ENCODE measurements at places on chromosomes 5 and 9.

GRCh38 chr5:17436761-17437221 lies 61.2 kb upstream of the TAF11L2 start:
- DNase-seq, result no peak

DNA sequence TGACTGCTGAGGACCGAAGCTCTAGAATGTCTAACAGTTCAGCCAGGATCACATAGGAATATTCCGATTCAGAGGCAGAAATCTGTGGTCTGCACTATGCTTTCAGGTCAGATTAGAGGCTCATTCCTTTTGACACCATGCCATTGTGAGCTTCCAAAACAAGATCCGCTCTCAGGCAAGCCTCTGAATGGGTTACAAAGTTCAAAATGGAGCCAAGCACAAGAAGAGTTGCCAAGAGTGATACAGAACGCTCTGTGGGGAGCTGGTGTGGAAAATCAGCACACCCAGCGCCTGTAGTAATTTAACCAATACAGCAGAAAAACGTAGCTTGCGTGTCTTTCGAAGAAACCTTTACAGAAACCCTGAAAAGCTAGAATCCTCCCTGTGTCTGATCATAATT lies 33.3 kb upstream of the FAT2 start:
- DNase-seq, result no peak

DNA sequence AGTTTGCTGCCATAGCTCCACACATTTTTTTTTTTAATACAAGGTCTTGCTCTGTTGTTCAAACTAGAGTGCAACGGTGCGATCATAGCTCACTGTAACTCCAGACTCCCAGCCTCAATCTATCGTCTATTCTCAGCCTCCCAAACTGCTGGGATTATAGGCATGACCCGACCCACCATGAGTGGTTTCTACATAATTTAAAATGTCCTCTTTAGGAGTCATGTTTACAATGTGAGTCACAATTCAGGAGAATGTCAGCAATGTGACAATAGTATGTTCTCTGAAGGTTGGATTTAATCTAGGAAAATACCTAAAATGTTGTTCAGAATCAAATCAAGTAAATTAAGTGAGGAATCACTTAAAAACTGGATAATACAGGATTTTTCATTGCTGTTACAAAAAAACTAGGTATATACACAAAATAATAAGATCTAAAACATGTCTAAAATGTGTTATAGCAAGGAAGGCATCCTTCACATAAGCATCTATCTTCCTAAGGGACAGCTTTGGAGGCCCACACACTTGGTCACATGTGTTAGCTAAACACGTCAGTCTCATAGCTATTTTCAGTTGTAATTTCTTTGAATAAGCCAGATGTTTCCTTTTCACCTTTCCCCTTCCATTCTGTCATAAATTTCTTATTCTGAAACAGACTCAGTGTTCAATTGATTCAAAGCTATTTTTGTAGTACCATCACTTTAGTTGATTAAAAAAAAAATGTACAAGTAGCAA lies 30.0 kb upstream of the ELAVL2 start:
- no peak for DNase-seq

- peak; percentile 49 for DNase-seq
These were observed 234.2 kb upstream of the MEF2C start for GRCh38 chr5:89117124-89117644.

DNA sequence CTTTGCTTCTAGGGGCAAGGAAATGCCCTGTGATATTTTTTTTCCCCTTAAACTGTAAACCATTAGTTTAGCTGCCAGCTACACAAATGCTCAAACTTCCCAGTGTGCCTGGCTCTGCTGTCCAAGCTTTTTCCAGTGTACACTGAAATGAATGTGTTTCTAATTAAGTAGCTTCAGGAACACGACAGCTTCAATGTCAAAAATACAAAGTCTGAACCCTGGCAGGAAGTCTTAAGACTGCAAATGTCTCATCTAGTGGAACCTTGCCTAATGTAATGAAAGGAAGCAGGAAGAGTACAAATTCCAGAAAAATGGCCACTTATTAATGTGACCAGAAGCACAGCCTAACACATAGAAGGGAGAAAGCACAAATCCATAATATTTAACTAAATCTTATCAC lies 255.2 kb downstream of the CRB2 start:
- no peak for DNase-seq

DNA sequence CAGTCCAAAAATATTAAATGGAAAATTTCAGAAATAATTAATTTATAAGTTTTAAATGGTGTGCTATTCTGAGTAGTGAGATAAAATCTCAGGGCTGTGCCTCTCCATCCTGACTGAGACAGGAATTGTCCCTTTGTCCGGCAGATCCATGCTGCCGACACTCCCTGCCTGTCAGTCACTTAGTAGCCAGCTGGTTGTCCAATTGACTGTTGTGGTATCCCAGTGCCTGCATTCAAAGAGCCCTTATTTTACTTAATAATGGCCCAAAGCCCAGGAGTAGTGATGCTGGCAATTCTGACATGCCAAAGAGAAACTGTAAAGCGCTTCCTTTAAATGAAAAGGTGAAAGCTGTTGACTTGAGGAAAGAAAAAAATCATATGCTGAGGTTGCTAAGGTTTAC lies 157.5 kb downstream of the ENC1 start:
- DNase-seq, result no peak

DNA sequence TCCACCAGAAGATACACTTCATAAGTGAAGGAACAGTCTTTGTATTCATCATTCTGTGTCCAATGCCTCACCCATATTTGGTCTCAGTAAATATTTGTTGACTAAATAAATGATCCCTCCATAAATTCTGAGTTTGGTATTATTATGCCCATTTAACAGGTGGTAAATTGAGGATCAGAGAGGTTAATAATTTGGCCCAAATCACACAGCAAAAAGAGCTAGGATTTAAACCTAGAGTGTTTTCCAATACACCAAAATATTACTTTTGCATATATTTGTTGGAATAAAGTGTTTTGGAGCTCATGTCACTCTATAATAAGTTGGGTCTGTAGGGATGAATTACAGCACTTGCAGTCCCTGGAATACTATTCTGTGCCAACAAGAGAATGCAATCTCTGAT lies 470.3 kb downstream of the ARHGEF28 start:
- DNase-seq, result no peak

DNA sequence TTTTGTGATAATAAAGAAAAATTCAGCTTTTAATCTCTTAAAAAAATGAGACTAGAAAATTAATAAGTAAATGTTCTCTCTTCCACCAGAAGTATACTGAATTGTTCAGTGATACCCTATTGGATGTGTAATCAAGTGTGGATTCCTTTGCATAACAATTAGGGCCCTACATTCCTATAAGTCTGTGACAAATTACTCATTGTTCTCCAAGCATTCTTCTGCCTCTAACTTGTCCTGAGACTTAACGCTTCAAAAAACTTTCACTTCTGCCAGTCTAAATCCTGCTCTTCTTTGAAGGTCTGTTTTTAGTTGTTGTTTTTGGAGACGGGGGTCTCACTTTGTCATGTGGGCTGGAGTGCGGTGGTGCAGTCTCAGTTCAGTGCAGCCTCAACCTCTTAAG lies 9.2 kb upstream of the DDX46 start:
- no peak for DNase-seq

GRCh38 chr9:124449381-124450151 lies 685 bp upstream of the ADGRD2 start:
- no peak for DNase-seq

- no peak for DNase-seq
These were observed 128.8 kb upstream of the CACNA1B start for GRCh38 chr9:137748741-137749140.

- no peak for DNase-seq
These were observed 1.5 kb downstream of the FAM81B start for GRCh38 chr5:95392593-95393182.

GRCh38 chr5:14842117-14842516 lies 29.5 kb downstream of the ANKH start:
- DNase-seq, result no peak

- no peak for DNase-seq
These were observed 9.9 kb upstream of the SPIN1 start for GRCh38 chr9:88378317-88378716.

GRCh38 chr5:158923799-158924551 lies 175.7 kb downstream of the EBF1 start:
- no peak for DNase-seq

DNA sequence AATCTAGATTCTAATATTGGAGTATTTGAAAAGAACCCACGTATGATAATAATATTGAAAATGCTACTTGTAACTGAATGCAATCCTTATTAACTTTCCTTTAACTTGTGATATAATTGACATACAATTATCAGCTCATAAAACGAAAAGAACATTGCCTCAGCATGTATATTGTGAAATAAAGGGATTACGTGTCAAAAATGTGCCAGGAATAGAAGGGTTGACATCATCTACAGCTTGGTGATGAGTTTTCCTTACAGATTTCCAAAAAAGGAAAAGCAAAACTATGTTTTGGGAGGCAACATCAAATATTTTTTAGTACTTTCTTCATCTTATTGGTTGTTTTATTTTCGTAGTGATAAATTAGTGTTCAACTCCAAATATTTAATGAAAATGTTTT lies 266.0 kb upstream of the PTGER4 start:
- DNase-seq, result no peak

GRCh38 chr5:67455970-67456369 lies 259.4 kb upstream of the CD180 start:
- DNase-seq, result no peak

DNA sequence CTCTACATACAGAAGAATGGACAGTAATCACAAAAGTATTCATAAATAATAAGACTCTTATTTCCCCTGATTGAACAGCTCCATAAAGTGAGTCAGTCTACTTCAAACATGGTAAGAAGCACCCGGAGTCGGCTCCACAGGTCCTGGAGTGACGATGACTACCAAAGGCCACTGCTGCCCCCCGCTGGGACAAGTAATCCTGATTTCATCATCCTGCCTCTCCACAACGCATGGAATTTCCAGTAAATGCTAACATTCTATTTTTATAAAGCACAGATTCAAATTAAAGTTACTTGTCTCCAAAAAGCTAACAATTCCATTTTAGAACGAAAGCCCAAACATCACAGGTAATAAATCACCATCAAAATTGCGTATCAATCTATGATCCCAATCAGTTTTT lies 16.2 kb downstream of the ATPSCKMT start:
- DNase-seq, result no peak

GRCh38 chr5:52692606-52693005 lies 95.1 kb upstream of the ITGA1 start:
- no peak for DNase-seq

DNA sequence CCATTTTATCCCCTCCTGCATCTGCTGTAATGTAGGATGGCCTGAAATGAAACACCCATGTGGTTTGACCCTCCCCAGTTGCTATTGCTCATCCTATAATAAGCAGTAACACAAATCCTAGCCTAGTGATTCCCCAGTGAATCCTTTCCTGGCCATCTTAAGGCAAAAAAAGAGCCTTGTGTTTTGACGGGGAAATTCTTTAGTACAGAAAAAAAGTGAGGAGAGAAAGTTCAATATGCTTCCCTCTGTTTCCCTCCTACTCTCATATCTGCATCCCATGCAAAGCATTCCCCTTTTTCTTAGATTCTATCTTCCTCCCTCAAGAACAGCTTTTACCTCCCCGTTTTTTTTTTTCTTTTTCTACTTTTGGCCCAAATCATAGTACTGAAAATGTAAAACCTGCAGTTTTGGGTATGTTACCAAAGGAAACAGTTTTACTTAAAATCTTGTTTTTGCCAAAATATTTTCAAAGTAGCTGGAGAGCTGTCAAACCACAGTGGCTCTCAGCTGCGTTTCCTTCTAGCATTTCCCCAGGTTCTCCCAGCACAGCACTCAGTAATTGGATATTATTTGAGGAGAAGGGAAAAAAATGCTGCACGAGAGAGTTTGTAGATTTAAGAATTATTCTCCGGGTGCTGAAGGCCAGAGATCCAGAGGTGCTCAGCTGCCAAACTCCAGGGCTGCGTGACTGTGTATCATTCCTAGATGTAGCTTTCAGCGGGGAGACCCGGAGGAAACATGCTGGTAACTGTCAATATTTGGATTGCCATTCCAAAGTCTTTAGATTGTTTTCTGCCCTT lies 321.4 kb downstream of the NPR3 start:
- no peak for DNase-seq

DNA sequence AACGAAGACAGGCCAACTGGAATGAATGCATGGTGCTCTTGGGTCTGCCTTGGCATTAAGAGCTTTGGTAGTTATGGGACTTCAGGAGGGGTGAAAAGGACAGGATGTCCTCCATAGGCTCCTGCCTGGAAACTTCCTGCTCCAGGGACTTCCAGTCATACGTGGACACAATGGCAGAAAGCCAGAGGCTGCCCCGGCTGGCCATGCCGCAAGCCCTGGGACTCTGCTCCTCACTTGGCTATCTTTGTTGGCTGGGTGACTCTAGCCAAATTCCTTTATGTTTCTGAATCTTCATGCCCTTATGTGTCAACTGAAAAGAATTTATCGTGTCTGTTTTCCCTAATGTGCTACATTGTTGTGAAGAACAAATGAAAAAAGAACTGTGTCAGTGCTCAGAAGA lies 136.9 kb downstream of the SIL1 start:
- no peak for DNase-seq

- DNase-seq, result no peak
These were observed 27.1 kb downstream of the CCDC125 start for GRCh38 chr5:69305512-69305911.

GRCh38 chr5:145189746-145190145 lies 645.4 kb downstream of the PRELID2 start:
- DNase-seq, result no peak

DNA sequence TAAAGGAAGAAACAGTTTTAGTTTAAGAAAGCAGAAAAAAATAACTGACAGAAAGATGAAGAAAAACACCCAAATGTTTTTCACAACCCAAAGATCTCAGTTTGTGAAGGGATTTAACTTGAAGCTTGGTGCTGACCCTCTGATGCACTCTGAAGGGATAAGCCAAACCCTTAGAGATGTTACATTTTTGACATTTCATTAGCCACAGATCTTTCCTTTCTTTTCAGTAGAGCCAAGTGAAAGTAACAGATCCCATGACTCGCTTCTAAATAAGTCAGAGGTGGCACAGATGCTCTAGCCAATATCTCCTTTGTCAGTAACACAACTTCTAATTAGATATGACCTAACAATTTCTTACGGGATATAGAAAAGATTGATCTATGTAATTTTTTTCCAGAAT lies 394.5 kb upstream of the EDIL3 start:
- no peak for DNase-seq

- DNase-seq, result no peak
These were observed 5.2 kb downstream of the ARSB start for GRCh38 chr5:78979909-78980308.

Measured in RWPE2 (cell line).